ENCODE measurements at places on chromosomes 11 and 22.
A peak's percentile ranks its signal among the peaks of the same experiment; 100 is the strongest.

- DNase-seq = no peak
Observed at GRCh38 chr22:40726514-40726913, 47.2 kb downstream of the MCHR1 start.

DNA sequence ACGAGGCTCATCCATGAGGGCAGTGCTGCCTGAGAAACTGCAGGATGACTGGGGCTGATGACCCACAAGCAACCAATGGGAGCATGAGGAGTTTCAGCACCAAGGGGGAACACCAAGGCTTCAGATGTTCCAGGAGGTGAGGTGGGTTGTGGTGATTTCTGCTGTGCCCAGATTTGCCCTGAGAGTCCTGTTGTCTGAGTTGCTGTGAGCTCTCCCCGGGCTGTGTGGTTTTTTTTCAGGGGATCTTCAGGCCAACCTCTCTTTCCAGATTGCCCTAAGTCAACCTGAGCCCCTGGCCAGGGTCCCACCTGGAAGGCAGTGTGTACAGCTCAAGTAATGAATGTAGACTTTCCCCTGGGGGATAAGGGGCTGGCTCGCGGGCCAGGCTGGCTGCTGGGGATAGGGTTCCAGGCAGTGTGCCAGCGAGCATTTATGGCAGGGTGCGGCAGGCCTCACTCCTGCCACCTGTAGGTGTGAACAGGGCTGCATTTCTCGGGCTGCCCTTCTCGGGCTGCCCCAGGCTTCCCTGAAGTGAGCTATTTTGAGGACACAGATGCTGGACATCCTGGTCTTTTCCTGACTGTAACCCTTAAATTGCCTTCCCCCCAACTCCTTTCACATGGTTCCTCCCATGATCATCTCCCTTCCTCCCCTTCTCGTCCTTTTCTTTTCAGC lies 9.8 kb downstream of the SLC22A6 start:
- peak; percentile 77 for DNase-seq

GRCh38 chr11:66639066-66639813 lies 737 bp downstream of the RBM4 start:
- no peak for DNase-seq

DNA sequence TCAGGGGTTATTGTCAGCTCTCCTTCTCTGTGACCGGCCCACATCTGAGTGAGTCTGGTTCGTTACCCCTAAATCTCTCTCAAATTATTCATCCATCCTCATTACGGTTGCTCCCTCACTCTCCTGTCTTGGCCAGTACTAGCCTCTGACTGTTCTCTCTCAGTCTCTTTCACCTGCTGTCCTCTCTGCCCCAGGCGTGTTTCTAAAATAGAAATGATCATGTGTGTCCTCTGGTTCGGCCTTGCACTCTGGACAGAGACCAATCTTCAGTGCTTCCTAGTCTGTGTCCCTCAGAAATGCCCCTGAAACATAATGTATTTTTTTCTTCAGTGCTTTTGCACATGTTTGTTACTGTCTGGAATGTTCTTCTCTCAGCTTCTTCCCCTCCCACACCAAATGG lies 4.9 kb downstream of the PSMD13 start:
- no peak for DNase-seq

DNA sequence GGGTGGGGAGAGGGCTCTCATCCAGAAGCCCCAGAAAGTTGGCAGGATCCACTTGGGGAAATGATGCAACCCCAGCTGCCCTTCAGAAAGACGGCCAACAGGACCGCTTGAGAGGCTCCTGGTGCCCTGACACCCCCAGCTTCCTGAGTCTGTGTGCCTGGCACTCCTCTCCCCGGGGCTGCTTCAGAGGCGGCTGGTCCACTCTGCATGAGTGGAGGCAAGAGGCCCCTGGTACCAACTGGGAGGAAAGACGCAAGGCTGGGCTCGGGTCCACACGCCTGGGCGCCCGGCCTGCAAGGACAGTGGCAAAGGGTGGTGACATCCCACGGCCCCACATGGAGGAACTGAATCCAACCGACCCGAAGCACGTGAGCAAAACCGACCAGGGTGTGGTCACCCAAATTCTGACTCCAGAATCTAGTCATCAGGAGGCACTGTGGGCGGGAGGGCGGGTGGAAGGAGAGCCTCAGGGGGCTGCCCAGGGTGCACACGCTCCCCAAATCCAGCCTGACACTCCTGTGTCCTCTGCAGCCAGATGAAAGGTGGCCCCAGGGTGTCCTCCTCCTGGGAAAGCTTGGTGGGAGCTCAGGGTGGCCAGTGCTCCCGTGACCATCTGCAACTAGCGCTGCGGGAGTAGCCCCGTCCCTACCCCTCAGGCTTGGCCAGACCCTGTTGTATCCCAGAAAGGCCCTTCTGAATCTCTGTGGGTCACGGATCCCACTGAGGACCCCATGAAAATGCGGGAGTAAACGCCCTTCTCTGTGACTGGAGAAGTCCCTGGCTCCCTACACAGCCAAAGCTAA lies 3.7 kb downstream of the RNH1 start:
- DNase-seq = no peak

DNA sequence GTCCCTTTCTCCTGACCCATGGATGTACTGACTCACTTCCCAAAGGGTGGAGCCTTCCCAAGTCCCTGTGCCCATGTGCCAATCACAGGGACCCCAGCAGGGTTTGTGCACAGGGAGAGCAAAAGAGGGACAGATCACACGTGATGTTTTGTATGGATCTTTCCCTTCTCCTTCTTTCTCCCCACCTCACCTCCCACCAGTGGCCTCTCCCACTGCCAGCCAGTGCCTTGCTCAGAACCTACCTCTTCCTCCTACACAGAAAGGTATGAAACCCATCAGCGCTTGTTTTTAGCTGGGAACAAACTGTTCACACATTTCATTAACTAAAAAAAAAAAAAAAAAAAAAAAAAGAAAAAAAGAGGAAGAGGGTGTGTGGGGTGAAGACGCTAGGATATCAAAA lies 112.9 kb downstream of the DSCAML1 start:
- DNase-seq = no peak

DNA sequence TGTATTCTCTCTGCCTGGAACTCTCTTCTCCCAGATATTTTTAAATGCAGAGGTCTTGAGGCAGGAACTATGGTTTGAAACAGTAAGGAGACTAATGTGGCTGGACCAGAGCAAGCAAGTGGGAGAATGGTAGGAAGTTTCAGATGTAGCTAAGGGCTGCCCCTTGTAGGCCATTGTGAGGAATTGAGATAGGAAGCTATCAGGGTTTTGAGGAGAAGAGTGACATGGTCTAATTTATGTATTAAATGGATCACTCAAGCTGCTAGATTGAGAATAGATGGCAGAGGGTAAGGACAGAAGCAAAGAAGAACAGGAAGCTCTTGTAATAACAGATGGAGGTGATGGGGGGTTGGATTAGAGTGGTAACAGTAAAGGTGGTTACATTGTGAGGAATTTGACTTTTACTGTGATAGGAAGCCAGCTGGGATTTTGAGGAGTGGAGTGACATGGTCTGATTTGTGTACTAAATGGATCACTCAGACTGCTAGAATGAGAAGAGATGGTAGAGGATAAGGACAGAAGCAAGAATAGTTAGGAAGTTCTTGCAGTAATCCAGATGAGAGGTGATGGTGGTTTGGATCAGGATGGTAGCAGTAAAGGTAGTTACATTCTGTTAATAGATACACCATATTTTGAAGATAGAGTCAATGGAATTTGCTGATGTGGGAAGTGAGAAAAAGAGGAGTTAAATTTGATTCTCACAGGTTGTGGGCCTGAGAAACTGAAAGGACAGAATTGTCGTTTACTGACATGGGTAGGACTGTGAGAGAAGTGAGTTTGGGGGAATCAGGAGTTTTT lies 63.0 kb downstream of the HIPK3 start:
- DNase-seq = no peak

DNA sequence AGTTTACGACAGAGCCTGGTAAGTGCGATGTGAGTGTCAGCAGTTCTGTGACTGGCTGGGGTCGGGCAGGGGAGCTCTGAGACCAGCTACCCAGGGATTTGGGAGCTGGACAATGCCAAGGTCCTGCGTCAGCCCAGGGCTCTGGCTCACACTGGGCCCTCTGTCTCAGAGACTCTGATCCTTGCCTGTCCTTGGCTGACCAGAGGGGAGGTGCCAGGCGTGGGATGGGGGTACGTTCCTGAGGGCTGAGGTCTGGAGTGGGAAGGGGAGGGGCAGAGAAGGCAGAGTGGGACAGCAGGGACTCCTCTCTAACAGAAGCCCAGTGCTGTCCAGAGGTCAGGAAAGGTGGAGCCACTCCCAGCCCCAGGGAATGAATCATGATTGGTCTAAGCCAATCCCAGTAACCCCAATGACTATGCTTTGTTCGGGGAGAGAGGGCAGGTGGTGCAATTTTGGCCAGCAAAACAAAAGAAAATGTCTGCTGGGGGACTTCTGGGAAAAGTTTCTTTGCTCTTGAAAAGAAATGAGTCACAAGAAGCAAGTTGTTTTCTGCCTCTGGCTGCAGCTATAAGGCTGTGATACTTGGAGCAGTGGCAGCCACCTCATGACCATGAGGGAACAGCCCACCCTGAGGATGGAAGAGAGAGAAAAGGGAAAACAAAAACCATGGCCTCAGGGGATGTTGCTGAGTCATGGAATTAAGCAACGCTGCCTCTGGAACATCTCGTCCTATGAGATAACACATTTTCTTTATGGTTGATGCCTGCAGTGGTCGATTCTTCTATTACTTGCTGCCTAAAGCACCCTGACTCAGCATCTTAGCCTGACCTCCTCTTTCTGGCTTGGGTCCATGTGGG lies 108.3 kb downstream of the CHST1 start:
- DNase-seq = no peak

Measured in HEK293T (cell line).